ENCODE measurements at places on chromosomes 2 and 18.
A peak's percentile ranks its signal among the peaks of the same experiment; 100 is the strongest.

GRCh38 chr18:68640861-68641260, 74.0 kb downstream of the TMX3 start:
- DNase-seq: no peak

GRCh38 chr2:107712857-107713256, 113.8 kb upstream of the RGPD4 start:
- no peak for DNase-seq

DNA sequence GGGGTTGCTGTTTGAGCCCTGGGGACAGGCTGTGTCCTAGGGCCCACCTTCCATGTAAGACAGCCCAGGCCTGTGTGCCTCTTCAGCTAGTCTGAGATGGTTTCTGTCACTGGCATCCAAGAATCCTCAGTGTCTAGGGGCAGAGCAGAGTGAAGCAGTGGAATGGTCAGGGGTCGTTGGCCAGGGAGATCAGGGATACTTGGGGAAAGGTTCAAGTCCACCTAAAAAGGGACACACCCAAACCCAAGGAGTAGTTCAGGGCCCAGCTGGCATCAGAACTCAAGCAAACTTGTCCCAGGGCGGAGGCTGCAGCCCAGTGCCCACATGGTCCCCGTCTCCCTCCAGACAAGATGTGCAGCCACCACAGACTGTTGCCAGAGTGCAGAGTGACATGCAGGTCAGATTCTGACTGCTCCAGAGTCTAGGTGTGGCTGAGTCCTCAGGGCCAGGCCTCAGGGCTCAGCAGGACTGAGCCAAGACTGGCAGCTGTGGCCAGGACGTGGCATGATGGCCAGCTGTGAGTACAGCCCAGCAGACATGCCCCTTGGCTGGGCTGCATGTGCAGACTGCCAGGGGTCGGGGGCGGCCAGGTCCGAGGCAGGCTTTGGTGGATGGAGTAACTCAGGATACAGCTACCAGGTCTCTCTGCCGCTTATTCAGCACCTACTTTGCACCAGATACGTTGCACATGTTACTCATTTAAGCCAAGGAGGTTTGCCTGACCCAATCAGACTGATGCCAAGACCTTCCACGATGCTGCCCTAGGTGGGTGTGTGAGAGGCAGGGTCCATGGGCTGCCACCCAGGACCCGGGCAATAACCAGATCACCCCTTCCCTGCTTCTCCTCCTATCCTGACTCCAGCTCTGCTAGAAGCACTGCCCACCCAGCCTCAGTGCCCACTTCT, 146.6 kb downstream of the SMAD7 start:
- DNase-seq: no peak

DNA sequence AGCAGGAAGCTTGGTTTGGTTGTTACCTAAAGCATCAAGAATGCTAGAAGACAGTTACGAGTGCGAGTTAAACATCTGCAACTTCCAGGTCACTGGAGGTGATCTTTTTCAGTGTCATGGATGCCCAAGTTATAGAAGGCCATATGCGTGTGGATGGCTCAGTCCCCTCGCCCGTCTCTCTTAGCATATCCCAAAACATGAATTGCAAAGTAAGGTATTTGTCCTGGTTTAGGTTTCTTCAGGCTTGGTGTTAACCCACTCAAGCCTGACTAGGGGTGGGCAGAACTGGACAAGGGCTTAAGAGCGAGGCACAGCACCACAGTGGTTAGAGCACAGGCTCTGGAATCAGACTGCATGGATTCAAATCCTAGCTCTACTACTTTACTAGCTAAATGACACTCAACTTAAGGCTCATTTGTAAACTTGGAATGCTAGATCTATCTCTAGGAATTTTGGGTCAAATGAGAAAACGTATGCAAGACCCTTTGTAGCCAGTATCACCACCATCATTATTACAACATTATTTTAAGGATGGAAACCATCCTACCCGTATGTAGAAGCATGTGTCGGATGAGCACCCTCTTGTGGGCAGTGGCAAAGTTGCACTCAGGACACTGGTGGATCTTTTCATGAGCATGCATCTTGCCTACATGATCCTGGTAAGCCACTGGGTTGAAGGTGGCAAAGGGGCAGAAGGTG, 11.2 kb downstream of the ZNF142 start:
- no peak for DNase-seq

GRCh38 chr2:11433822-11434221, 32.1 kb downstream of the E2F6 start:
- no peak for DNase-seq

DNA sequence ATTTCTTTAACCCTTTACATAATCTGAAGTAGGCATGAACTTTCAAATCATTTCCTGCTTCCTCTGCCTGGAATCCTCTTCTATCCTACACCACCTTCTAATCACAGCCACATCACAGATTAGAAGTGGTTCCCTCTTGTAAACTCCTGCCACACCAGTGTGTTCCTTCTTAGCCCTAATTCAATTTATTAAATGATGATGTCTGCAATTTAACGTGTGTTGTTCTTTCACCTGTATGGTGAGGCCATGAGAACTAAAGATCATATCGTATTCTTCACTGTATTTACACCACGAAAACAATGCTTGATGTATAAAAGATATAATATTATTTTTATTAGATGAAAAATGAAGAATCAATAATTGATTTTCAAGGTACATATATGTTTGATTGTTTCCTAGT, 494.3 kb downstream of the EPHA4 start:
- no peak for DNase-seq

DNA sequence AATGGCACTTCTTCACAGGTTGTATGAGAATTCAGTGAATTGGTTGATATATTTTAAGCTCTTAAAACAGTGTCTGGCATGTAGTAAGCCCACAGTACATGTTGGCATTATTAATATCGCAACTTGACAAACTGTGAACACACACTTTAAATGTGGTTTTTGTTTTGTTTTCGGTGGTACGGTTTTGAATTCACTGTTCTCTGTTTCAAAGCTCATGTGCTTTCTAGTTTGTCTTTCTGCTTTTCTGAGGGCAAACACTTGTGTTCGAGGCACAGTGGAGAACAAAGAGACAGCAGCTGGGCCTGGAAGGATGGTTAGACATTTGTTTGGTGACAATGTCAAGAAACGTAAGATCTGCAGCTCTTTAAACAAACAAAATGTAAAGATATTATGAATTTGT, 276.5 kb upstream of the MC4R start:
- no peak for DNase-seq

DNA sequence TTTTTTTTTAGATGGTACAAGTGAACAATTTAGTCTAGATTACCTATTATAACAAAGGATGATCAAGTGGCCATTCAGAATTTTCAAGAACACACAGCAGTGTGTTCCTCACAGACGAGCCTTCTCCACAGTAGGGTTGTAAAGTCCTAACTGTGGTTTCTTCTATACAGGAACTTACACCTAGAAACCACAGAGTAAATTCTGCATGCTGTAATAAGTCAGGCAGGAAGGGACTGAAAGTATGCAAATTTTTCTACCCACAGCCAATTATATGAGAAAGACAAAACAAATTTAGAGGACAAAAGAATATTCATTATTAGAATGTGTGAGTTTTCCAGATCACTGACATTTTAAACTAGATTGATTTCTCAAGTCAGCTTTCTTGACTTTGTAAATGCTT, 99.5 kb downstream of the RBMS1 start:
- peak; percentile 82 for DNase-seq

DNA sequence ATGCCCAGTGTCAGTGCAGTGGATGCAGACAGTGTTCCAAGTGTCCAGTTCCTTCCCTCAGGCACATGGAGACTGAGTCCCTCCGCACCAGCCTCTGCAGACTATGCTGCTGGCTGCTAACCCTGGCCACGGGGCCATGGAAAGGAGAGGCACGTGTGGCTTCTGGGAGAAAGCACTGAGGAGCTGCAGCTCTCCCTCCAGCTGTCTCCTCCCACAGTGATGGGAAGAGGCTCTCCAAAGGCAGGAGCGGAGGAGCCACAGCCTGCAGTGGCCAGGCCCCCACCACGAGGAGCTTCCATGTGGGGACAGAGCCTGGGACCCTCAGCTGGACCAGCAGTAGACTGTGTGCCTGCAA, 141.1 kb downstream of the NDUFA10 start:
- no peak for DNase-seq

DNA sequence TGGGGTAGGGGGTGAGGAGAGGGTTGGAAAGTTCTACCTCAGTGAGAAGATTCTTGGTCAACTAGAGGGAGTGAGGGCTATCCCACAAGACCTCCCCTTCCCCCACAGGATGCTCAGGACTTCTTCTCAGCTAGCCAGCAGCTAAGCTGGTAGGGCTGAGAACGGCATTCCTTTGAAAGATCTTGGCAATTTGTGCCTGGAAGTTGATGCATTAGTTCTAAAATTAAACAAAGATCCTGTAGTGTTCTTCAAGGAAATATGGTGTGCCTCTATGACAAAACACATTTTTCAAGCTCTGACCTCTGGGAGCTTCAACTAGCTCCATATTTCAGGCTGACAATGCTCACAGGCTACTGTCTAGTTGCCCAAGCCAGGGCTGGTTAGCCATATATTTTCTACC, 2.3 kb downstream of the LYPD1 start:
- DNase-seq: no peak

- DNase-seq: no peak
Observed at GRCh38 chr2:163764566-163764965, 28.8 kb upstream of the FIGN start.

DNA sequence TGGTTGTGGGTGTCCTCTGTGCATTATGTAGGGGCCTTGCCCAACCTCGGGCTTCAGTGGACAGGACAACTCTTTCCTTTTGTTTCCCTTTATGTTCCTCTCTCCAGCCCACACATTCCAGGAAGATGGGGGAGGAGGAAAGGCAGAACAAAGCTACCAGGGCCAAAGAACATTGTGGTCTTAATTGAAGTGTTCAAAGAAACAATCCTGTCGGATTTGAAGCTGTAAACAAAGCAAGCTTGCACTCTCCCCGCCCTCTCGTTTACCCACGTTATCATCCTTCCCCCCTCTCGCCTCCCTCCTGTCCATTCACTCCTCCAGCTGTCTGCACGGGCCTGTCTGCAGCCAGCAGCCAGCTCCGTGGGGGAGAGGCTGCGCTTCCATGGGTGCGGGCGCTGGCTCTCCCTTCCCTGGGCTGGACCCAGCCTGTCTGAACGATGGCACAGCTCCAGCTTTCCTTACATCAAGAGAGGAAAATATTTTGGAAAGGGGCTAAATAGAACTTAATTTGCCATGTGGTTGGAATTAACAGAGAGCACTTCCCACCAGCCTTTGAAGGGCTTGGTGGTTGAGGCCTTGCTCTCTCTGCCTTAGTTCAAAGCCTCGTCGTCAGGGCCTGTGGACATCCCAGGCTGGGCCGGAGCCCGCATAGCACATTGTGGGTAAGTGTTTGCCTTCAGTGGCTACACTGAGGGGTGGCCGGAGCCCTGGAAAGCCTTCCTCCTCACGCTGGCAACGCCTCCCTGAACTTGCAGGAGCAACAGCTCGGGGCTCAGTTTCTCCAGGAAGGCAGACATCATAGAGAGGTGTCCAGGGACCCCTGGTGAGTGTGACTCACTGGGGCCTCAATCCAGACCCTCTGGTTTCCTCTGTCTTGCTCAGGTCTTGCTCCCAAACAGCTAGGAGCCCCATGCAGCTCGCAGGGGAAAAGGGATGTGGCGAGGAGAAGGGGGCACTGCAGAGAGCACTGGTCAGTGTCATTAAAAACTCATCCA, 60.6 kb upstream of the HS6ST1 start:
- DNase-seq: no peak

GRCh38 chr2:191404568-191404991, 159.4 kb downstream of the MYO1B start:
- no peak for DNase-seq

- DNase-seq: no peak
Observed at GRCh38 chr18:69759046-69759445, 188.6 kb downstream of the CD226 start.

DNA sequence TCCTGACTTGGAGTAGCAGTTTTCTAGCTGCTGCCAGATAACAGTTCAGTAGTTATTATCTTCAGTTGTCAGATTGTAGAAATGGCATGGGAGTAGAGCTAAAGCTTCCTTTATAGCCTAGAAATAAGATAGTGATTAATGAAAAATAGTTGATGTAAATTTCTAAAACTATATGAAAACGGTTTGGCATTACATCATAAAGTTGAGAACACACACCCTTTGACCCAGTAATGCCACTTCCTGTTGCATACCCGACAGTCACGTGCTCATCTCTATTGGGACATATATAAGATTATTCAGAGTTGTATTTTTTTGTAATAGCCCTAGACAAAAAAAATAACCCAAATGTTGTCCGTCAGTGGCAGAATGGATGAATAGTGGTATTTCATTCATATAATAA, 39.4 kb upstream of the ASB1 start:
- DNase-seq: no peak

DNA sequence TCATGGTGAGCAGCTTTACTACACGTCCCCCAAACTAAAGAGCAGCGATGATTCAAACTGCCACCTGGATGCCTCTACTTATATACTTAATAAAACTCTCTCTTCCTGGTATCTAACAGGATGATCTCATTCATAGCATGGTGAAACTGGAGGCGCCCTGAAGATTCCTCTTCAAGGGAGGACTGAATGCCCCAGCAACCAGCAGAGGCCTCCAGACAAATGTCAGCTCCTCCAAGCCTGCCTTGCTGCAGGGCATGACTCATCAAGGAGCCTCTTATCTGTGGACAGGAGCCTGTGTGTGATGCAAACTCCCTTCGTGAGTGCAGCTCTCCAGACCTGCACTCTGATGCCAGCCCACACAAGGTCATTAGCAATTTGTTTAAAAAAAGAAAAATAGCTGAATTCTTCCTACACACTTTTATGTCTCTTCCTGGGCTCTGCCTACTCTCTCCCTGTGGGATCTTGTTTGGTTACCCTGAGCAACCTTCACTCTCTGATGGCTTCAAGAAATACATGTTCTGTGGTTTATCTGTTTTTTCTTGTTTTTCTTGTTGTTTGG, 30.2 kb downstream of the LONRF2 start:
- DNase-seq: peak; percentile 83

DNA sequence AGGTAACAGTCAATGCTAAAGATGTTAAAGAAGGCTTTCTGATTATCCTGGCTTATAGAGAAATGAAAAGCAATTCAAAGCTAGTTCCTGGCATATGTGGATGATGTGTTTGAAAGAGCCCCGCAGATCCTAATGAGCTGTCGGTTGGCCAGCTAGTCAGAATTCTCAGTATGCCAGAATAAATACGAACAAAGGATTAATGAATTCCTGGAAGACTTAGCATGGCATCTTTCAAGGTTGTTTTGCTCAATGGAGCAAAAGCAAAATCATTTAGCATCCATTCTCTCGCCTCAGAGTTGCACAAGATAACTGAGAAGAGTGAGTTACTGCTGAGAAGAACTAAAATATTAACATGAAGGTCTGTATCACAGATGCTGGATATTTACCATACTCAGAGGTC, 307.6 kb downstream of the RIT2 start:
- DNase-seq: no peak
